ENCODE measurements at places on chromosomes 2 and 18.

DNA sequence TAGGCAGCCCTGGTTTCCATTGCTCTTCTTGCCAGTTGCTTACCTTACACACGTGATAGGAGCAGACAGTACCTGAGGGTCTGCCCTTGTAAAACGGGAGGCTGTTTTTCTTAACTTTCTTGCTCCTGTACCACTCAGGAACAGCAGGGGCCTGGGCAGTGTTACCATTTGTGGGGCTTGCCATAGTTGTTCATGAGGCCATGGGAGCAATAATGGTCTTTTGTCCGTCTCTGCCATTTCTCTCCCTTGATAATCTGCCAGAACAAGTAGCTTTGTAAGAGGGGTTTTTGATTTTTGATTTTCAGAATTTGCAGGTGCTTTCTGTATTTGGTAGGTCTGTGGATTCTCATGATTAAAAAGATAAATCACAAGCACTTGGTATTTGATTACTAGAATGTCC, 259.0 kb downstream of the PHLPP1 start:
- no peak for DNase-seq

DNA sequence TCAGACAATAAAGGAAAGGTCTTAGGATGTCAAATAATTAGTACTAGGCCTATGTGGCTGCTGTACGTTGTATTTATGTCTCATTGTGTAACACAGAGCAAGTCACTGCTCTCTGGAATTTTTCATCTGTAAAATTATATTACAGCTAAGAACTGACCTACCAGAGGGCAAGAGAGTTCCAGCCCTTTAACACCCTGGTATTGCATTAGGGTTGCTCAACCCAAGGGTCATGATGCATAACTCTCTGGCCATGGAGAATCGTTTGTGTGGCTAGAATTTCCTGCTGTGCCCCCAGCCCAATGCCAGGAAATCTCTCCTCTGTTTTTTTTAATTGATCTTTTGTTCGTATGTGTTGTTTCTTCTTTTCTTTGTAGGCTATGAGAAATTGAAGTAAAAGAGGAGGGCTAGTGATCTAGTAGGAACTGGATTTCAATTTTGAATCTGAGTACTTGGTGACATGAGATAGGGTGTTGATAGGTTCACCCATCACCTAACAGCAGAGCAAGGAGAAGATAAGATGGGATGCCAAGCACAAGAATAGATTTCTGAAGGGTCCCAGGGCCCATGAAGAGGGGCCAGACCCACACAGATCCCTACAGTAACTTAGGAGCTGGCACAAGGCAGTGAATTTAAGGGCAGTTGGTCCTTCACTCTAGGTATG, 571.2 kb upstream of the TNP1 start:
- DNase-seq: no peak

DNA sequence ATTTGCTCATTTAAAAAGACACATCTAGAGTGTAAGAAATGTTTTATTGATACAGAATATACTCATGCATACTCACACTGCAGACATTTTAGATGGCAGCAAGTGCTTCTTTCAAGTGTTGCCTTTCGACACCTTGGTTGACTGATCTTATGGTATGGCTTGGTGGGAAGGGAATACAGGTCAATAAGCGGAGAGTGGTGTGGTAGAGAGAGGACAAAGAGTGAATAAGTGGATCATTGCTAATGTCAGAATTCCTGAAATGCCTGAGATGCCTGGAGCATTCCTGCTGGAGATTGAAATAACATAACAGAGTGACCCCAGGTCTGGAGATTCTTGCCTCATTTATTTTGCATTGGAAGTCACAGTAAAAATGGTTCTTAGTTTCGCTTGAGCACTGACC, 76.7 kb downstream of the RND3 start:
- DNase-seq: no peak

- no peak for DNase-seq
Observed at GRCh38 chr2:37469126-37469525, 124.7 kb downstream of the QPCT start.

GRCh38 chr18:10685484-10685883, 159.7 kb downstream of the NAPG start:
- DNase-seq: no peak

DNA sequence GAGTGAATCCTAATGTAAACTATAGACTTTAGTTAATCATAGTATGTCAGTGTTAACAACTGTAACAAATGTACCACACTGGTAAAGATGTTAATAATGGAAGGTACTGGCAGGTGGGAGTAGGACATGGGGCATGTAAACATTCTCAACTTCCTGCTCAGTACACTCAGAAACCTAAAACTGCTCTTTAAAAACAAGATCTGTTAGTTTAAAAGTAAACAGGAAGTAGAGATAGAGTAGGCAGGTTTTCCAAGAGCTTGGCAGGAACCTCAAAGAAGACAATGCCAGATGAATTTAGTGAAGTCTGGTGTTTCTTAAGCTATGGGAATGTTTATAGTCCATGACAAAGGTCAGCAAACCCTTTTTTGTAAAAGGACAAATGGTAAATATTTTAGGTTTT, 46.6 kb downstream of the CCDC138 start:
- no peak for DNase-seq

- no peak for DNase-seq
Observed at GRCh38 chr18:46894124-46894523, 23.2 kb downstream of the PIAS2 start.

Data from right hindlimb (tissue), 1 donor.